ENCODE measurements at places on chromosomes 4 and X.

DNA sequence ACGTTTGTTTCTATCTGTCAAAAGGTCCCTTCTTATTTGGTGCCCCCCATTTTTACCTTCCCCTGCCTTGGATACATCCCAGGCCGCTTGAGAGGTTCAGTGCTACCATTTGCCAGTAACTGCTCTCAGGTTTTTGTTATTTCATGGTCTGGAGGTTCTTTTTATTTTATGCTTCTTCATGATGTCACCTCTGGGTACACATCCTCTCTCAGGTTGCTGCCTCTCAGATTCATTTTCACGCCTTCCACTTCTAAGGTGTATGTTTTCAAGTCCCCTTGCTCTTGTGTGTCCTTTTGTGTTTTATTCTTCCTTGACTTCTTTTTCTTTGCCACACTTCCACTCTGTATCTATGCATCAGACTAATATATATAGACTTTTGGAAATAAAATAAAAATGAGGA lies 640.1 kb upstream of the AADAT start:
- no peak for DNase-seq

- no peak for DNase-seq
Measured at GRCh38 chrX:118654331-118654730, 73.1 kb upstream of the IL13RA1 start.

GRCh38 chrX:153641627-153642026 lies 5.4 kb upstream of the DUSP9 start:
- no peak for DNase-seq

DNA sequence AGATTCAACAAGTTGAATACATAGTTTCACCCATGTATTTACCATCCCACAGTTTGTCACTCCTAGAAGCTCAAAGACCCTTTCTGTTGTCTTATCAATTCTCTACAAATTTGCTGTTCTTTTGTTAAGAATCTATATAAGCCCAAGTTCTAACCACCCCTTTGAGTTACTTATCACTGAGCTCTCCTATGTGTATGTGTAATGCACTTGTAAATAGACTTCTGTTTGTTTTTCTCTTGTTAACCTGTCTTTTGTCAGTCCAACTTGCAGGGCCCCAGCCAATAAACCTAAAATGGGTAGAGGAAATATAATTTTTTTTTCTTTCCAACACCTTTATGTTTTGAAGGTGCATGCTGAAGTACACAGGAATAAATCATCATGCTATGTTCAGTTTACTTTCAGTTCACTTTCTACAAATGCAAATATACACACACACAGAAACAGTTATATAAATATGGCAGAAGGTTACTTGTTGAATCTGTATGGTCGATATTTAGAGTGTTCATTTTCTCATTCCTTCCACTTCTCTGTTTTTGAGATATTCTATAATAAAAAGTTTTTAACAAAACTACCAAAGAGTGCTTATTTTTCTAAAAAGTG lies 22.3 kb upstream of the CLOCK start:
- no peak for DNase-seq

DNA sequence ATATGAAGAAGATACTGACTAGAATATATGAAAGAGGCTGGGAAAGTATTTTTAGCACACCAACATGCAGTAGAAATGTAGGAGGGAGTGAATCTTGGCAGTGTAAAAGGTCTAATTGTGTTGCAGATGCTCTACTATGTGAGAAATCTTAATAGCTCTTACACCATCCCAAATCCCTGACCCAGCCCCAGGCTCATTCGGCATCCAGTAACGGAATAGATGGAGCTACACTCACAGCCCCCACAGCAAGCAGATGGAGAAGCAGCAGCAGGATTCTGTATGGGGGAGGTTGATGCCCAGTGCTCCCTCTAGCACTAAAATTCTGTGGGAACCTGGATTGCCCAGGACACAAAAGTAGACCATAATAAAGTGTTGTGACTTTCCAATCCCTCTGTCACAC lies 153.2 kb upstream of the PRDX4 start:
- DNase-seq = no peak

GRCh38 chr4:16801356-16801755 lies 97.1 kb downstream of the LDB2 start:
- no peak for DNase-seq

- no peak for DNase-seq
Measured at GRCh38 chr4:120659616-120660170, 262.8 kb downstream of the PRDM5 start.

DNA sequence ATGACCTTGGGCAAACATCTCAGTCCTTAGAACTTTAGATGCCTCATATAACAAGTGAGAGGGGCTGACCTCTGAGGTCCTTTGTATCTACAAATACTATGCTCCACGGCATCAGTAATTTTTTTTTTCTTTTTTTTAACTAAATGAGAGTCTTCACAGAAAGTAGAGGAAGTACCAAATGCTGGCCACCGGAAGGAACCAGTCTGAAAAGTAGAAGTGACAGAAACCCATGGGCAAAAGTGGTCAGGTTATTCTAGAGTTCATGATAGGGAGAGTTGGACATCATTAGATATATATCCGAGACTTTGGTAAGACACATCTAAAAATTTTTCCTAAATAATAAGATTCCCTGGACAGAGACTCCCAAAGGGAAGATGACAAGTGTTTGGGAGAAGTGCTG lies 53.7 kb downstream of the COQ2 start:
- no peak for DNase-seq

GRCh38 chr4:187268940-187269339 lies 545.3 kb upstream of the FAT1 start:
- no peak for DNase-seq

GRCh38 chr4:112894951-112895350 lies 154.5 kb upstream of the ANK2 start:
- DNase-seq = no peak

DNA sequence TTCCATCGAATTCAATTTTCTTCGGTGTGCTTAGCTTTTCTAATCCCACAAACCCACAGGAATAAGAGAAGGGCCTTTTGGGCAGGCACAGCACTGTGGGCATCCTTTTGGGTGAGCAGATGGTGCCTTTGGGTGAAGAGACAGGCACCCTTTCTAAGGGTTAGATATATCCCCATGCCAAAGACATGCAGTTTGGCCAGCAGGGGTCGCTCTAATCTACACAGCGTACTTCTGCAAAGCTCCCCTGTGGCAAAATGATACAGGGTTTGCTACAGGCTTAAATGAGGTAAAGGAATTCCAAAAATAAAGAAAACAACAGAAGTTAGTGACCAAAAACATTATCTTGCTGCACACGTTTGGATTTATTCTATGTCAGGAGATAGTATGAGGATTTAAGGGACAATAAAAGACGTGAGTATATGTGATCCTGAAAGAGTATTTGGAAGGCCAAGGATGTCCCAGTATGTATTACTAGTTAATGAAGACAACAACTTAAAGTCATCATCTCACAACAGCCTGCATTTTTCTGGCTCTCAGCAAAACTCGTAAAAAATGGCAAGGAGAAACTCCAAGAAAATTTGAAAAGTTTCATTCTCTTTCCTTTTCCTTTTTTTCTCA lies 49.5 kb downstream of the PHEX start:
- peak; percentile 35 for DNase-seq

DNA sequence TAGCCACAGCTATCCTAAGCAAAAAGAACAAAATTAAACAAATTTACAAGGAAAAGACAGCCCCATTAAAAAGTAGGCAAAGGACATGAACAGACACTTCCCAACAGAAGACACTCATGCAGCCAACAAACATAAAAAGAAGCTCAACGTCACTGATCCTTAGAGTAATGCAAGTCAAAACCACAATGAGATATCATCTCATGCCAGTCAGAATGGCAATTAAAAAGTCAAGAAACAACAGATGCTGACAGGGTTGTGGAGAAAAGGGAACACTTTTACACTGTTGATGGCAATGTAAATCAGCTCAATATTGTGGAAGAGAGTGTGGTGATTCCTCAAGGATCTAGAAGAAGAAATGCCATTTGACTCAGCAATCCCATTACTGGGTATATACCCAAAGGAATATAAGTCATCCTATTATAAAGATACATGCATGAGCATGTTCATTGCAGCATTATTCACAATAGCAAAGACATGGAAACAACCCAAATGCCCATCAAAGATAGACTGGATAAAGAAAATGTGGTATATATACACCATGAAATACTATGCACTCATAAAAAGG lies 163.0 kb upstream of the TET2 start:
- no peak for DNase-seq

DNA sequence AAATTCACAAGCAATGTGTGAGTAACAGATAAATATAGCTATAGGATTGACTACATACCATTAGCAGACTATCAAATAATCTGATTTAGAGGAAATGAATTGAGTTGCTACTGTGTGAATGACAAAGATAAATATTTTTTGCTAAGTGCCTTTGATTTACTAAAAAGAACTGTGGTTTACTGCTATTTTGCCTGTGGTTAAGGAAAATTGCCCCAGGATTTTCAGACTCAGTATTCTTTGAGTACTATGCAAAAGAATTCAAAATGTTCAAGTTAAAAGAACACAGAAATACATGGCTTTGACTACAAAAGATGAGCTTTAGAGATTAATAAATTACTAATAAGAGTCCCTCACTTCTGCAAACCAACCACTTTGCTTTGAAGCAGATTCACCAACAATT lies 853.8 kb downstream of the ADGRL3 start:
- no peak for DNase-seq

DNA sequence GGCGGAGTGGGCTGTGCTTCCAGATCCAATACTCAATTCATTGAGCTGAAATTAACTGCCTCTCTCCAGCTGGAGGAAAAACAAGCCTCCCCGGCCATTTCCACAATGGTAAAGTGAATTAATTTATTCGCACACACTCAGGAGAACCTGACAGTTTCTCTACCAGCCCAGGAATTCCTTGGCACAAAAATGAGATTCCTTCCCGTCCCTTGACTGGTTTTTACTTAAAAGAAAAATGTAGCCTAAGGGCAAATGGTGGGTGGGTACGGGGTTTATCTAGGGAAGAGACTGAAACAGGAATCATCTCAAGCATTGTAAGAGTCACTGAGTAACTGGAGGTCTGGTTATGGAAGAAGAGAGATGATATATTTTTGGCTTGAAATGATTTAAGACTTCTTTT lies 102.7 kb downstream of the VCX3A start:
- no peak for DNase-seq

DNA sequence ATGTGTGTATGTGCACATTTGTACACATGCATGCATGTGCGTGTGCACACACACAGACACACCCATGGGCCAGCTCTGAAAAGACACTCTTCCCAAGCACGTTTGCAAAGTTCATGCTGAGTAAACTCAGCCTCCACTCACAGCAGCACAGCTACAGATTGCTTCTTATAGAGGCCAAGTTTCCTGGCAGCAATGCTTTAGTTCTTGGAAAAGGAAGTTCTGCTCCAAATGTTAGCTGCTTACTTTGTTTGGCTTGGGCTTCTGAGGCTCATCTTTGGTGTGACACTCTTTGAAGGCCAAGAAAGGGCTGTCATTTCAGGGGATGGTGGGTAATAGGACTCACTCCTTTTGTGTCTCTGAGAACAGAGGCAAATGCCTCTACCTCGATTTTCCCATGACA lies 6.6 kb downstream of the PLP1 start:
- DNase-seq = no peak

GRCh38 chrX:143500751-143501150 lies 16.5 kb downstream of the SPANXN3 start:
- no peak for DNase-seq

GRCh38 chrX:115192244-115192700 lies 3.1 kb downstream of the RBMXL3 start:
- DNase-seq = no peak

DNA sequence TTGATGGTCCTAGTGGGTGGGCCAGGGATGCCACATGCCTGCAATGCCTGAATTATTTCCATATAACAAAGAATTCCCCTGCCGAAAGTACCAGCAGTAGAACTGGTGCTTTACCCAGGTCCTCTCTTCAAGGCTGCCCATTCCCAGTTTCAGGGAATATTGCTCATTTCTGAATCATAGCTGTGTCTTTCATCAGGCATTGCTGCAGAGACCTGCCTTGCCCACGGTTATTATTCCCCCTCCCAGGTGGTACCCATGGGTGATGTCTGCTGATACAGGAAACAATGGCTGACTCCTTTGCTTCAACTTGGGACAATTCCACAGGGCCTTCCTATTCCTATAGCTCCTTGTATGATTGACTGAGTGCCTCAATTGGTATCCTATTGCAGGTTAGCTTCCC lies 9.7 kb upstream of the IQCM start:
- DNase-seq = no peak

GRCh38 chr4:79756140-79756895 lies 316.7 kb downstream of the ANTXR2 start:
- DNase-seq = no peak

- DNase-seq = no peak
Measured at GRCh38 chrX:132333351-132333750, 114.1 kb upstream of the RAP2C start.

- no peak for DNase-seq
Measured at GRCh38 chr4:5992828-5993321, 25.4 kb downstream of the C4orf50 start.

DNA sequence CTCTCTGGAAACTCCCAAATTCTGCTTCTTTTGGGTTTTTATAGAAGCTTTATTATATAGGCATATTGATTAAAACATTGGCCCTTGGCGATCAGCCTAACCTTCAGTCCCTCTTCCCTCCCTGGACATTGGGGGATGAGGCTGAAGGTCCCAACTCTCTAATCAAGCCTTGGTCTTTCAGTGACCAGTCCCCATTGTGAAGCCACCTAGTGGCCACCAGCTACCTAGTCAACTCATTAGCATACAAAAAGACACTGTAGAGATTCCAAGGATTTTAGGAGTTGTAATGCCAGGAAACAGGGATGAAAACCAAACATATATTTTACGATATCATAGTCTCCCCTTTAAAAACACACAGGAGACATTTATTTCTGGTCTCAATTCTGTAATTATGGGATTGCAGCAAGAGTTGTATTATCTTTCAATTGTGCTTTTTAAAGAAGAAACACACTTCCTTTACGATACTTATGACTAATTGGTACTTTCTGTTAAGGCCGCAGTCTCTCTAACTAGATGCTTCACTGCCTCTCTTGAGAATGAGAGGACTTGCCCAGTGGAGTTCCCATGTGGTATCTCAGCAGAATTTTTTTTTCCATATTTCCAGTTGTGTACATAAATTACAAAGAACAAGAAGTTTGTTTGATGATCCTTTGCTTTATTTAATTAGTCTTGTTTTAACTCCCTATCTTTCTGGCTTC lies 58.2 kb downstream of the WDR17 start:
- no peak for DNase-seq

GRCh38 chrX:153688506-153688905 lies 780 bp downstream of the SLC6A8 start:
- no peak for DNase-seq

DNA sequence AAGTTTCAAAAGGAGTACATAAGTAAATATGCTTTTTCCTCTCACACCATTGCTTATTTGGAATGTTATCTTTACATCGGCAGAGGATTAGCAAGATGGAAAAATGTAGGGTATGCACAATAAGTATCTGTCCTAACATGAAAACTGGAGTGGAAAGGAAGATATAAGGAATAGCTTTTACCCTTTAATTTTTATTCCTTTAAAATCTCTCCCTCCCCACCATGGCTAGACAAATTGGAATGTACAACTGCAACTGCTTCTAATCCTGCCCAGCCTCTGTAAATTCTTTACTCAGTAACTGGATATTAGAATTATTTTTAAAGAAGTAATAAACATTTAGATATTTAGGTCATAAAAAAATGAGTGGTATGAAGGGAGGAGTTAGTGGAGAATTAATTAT lies 171.5 kb downstream of the PCDH18 start:
- DNase-seq = no peak
